ENCODE measurements at places on chromosomes 6 and 20.

- peak; percentile 78 for DNase-seq
These were observed 55.2 kb upstream of the ADGRF1 start for GRCh38 chr6:47097092-47097945.

GRCh38 chr20:38651154-38651553, 49.5 kb downstream of the ARHGAP40 start:
- DNase-seq: no peak

DNA sequence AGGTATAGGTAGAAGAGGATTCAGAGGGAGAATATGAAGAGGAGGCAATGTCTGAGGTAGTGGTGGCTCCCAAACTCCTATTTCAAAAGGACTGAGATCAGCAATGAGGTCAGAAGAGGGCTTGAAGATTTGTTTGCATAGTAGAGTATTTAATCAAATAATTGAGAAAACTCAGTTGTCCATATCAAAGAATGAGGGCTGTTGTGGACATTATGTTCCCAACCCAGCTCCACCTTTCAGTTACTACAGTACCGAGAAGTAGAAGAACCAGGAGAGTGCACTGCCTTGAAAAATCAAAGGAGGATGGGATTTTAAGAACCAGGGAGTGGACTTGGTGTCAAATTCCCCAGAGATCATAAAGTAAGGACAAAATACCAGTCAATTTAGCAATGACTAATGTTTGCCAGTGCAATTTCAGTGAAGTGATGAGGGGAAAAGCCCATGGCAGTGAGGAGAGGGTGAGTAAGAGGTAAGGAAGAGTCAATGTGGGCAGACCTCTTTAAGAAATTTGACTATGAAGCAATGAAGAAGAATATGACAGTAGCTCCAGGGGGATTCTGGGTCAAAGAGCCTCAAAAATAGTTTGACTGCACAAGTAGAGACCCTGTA, 382.4 kb downstream of the PKHD1 start:
- DNase-seq: no peak

DNA sequence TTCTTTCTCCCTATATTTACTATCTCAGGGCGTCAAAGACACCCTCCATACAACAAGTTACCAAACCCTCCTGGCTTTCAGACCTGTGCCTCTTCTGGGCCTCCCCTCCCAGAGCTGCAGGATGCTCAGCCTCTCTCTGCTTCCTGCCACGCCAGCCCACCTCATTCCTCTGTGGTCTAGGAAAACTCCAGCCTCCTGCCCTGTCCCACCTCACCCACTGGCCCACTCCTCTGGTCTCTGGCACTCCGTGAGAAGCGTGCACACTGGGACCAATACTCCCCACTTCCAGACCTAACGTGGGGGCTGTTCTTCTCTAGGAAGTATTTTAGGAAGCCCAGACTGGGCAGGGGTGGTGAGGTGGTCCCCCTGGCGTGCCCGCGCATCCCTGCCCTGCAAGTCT, 9.7 kb downstream of the AGPAT4 start:
- no peak for DNase-seq

DNA sequence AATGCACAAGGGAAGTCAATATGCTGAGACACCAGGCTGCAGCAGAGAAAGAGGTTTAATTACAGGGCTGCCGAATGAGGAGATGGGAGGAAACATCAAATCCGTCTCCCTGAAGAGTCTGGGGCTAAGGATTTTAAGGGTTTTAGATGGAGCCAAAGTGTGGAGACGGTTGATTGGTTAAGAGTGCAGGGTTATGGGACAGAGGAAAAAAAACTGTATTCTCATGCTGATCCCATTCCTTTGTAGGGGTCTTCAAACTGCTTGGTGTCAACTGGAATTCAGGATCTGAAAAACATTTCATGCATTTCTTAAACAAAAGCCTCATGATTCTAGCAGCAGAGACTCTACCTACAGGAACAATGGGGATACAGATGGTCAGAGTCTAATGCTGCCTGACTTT, 96.1 kb upstream of the SYNDIG1 start:
- DNase-seq: no peak

- no peak for DNase-seq
These were observed 11.8 kb upstream of the IBTK start for GRCh38 chr6:82259389-82259788.

- no peak for DNase-seq
These were observed 59.6 kb downstream of the DHX35 start for GRCh38 chr20:39021748-39022147.

DNA sequence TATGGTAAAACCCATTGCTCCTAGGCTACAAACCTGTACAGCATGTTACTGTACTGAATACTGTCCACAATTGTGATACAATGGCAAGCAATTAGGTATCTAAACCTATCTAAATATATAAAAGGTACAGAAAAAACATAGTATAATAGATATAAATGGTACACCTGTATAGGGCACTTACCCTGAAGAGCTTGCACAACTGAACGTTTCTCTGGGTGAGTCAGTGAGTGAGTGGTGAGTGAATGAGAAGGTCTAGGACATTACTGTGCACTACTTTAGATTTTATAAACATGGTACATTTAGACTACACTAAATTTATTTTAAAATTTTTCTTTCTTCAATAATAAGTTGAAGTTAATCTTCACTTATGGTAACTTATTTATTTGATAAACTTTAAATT, 119.9 kb upstream of the CEP85L start:
- no peak for DNase-seq

DNA sequence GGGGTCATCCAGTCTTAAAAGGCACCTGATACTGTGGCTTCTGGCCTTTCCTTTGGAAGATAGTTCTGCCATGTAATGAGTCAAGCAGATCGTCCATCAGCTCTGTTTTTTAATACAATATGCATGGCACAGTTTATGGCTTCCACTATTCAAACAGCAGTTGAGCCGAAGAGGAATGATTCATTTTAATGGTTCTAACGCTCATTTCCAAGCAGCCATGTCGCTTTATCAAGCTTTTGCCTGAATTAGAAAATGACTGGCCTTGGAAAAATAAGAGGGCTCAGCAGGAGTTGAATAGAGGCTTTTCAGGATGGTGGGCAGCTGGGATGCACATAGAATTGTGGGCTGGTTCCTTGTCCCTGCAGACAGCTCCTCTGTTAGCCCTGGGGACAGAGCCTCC, 138.1 kb downstream of the SOBP start:
- no peak for DNase-seq

GRCh38 chr6:2630891-2631571, 119.7 kb downstream of the MYLK4 start:
- DNase-seq: peak; percentile 28

- DNase-seq: peak; percentile 11
These were observed 164.7 kb upstream of the CENPW start for GRCh38 chr6:126175251-126175650.

- peak; percentile 29 for DNase-seq
These were observed 32.9 kb downstream of the PNLDC1 start for GRCh38 chr6:159832946-159833345.

DNA sequence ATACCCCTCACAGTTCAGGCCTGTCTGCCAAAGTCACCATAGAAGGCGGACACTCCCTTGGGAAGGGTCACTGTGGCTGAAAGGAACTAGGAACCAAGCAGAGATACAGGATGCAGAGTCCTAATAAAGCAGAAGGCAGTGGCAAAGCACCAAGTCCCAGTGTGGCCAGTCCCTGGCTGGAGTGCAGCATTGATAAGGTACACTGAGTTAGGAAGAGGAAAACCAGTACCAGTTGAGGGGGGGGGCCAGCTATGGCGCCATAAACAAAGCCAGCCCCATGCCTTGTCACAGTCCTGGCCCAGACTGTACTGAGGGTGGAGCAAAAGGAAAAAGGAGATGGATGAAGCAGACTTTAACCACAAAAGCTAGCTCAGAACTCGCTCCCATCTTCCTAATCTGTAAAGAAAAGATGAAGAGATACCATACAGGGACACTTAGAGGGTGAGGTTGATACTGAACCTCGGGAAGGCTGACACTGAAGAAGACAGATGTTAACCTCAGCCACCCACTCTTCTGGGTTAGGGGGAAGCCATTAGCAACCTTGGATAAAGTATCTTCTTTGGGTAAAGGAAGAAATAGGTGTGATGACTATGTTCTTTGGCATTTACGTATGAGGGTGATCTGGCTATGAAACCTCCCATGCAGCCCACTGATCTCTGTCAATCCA, 7.8 kb downstream of the ABHD12 start:
- DNase-seq: no peak

GRCh38 chr20:958936-959815, 42.9 kb downstream of the RSPO4 start:
- DNase-seq: no peak

DNA sequence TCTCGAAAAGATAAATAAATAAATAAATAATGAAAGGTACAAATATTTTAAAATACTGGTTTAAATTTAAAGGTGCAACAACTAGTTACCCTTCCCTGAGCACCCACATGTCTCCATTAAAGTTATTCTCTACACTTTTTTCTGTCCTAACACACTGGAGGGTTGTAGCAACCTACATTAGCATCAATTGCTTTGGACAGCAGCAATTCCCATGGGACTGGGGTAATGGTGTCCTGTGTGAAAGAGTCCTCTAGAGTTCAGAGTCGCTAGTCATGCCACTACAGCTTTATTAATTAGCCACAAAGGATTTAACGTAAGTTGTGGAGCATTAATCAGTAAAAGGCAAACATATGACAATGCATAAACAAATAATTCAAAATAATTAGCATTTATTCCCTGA, 14.1 kb upstream of the CD24 start:
- no peak for DNase-seq

DNA sequence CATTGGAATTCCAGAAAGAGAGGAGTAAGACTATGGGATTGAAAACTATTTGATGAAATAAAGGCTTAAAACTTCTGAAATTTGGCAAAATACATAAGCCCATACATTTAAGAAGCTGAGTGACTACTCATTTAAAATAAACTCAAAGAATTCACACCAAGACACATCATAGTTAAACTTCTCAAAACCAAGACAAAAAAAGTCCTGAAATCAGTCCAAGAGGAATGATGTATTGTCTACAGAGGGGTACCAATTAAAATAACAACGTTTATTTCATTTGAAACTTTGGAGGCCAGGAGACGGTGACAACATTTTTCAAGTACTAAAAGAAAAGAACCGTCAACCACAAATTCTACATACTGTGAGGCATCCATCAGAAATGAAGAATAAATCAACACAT, 841.4 kb upstream of the MAP3K7 start:
- DNase-seq: no peak

All from EH (cell line).